Thoracic aorta (tissue), 2 donors: ENCODE measurements at places on chromosomes 12 and 14. TPM values are rescaled to one million over a fixed set of nuclear protein-coding genes. Genes with fewer than 3 reads are reported as not detected.

DNA sequence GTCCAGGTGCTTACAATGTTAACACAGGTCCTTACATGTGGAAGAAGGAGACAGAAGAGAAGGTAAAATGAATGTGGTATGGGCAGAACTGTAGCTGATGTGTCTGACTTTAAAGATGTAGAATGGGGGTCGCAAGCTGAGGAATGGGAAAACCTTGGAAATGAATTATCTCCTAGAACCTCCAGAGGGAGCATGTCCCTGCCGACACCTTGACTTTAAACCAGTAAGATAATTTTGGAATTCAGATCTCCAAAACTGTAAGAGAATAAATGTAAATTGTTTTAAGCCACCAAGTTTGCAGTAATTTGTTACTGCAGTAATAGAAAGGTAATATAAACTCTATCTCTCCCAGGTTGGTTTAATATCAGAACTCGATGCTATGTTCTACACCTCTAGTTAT lies 80.1 kb upstream of the ALG10 start:
- no peak for DNase-seq

DNA sequence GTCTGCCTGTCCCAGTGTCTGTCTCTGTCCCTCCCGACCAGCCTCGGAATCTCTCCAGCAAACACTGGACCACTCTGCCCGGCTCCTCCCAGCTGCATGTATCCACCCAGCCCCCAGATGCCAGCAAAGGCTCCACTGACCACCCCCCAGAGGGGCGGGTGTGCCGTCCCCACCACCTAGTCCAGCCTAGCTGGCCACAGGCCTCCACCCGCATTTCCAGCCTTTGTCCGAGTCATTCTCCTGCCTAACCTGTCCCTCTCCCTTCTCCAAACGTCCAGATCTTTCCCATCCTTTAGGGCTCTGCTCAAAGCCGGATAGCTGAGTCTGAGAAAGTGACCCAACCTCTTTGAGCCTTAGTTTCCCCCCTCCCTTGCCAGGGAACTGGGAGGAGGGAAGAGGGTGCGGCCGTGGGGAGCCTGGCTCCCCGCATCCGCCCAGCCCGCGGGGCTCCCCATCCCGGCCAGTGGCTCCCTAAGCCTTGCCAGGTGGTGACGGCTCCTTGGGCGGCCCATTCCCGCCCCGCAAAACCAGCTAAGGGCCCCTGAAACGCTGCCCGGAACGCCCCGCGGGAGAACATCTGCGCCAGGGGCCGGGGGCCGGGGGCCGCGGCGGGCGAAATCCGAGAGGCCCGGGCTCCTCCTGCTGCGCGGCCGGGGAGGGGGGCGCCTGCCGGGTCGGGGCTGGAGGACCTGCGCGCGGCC lies 34.6 kb upstream of the ANKRD9 start:
- no peak for DNase-seq

- DNase-seq: no peak
Measured at GRCh38 chr12:25361511-25361910, 110.8 kb upstream of the KRAS start.

GRCh38 chr14:104887623-104888488 lies 22.8 kb downstream of the CEP170B start:
- no peak for DNase-seq

GRCh38 chr12:85348779-85349178 lies 68.8 kb downstream of the ALX1 start:
- DNase-seq: no peak

GRCh38 chr14:27634056-27634970 lies 1036.5 kb upstream of the NOVA1 start:
- no peak for DNase-seq

DNA sequence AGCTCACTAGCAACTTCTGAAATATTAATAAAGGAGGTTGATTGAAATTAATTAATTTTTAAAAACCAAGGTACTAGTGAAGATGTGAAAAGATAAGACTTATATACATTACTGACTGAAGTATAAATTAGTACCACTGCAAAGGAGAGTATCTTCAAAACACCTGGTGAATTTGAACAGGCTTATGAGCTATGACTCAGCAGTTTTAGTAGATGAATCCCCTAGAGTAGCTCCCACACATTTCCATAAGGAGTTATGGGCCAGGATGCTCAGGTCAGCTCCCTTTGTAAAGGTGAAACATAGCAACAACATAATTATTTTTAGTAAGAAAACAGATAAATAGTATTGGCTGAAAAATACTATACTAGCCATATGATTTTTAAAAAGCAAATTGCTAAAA lies 218.6 kb downstream of the SYT1 start:
- no peak for DNase-seq

ASPG gene
- total RNA-seq: 0.35 TPM

ALG10 gene
- total RNA-seq: 5.1 TPM
